Left renal pelvis (tissue), 4 donors: ENCODE measurements at places on chromosomes 1 and 21. TPM values are rescaled to one million over a fixed set of nuclear protein-coding genes. Genes with fewer than 3 reads are reported as not detected.

DNA sequence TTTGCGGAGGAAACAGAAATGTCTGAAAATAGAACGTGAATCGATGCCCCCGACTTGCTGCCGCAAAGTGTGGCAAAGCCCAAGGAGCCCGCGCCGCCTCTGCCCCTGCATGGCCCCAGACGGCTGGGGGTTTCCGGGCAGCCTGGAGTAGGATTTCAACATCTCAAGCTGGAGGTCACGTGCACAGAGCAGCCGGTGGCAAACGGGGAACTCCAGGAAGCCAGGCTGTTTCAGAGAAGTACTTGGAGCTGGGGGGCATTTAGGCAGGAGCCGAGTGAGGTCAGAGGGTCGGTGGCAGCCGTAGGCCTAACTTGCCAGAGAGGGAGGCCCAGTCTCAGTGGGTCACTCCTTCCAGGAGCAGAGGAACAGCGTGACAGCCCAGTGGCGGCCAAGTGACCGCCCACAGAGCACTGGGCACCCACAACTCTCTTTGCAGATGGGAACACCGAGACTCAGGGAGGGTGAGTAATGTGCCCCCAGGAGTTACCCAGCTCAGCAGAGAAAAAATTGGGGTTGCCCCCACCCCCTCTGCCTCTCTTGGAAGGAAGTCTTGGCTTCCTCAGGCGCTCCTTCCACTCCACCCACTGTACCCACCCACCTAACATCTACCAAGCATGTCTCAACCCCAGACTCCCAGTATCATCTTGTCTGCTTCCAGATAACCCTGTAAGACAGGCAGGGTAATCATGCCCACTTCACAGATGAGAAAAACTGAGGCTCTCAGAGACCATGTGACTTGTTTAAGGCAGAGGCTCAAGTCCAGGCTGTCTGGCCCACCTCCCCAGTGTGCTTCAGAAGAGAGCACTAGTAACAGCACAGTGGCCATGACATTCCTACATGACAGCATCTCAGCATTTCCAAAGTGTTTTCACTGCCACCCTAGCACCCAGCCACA, 179.4 kb downstream of the HIVEP3 start:
- DNase-seq = peak; percentile 31

GRCh38 chr1:226688808-226689207, 50.3 kb downstream of the ITPKB start:
- DNase-seq = no peak

- no peak for DNase-seq
These were observed 7.0 kb downstream of the HFM1 start for GRCh38 chr1:91397605-91398004.

- DNase-seq = no peak
These were observed 691 bp upstream of the GBP5 start for GRCh38 chr1:89273324-89273778.

GRCh38 chr1:158118713-158119402, 61.8 kb upstream of the CD1D start:
- no peak for DNase-seq

GRCh38 chr21:46184625-46185555, 631 bp upstream of the SPATC1L start:
- peak; percentile 74 for DNase-seq

GRCh38 chr1:205229916-205230700, 2.4 kb downstream of the TMCC2 start:
- DNase-seq = no peak

GRCh38 chr21:37742115-37742514, 174.1 kb downstream of the KCNJ6 start:
- no peak for DNase-seq

DNA sequence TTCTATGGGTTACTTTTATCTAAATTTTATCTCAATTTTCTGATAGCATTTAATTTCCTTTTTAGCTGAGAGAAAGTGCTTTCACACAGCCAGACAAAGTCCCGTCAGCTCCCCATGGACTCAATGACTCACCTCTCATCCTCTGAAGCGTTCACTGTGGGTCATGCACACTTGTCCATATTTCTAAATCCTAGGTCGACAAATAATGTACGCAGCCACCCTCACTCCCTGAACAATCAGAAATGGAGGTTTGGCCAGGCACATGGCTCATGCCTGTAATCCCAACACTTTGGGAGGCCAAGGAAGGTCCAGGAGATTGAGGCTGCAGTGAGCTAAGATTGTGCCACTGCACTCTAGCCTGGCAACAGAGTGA, 42.4 kb upstream of the COA6 start:
- no peak for DNase-seq

DNA sequence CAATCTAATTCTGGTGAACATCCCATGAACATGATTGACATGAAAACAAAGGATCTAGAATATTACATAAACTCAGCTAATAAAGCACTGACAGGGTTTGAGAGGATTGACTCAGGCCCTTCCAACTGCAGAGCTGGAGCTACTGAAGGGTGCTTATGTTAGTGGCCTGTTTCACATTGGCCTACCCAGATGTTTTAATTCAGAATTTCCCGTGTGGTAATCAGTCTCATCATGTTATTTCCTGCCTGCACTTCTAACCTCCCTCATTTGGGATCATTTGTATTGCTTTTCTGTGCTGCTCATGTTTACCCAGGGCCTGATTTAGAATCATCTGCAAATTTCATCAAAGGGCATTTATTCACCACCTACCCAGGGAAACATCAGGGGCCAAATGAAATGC, 270.3 kb downstream of the PLPP3 start:
- no peak for DNase-seq

GRCh38 chr1:23344111-23344986, at the start of gene HNRNPR:
HNRNPR (minus strand) TSS chr1:23344284; CDS start chr1:23341008, 3,276 bp downstream.
- DNase-seq = peak; percentile 99

DNA sequence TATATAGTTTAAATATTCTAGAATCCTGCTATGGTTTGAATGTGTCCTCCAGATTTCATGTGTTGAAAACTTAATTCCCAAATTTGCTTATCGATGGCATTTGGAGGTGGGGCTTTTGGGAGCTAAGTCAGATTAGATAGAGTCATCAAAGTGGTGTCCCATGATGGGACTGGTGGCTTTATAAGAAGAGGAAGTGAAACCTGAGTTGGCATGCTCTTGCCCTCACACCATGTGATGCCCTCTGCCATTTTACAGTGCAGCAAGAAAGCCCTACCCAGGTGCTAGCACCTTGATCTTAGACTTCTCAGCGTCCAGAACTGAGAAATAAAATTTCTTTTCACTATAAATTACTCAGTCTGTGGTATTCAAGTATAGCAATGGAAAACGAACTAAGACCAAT, 111.3 kb downstream of the TGFB2 start:
- no peak for DNase-seq

- no peak for DNase-seq
These were observed 6.6 kb downstream of the SPATA21 start for GRCh38 chr1:16430606-16431005.

GRCh38 chr1:55519937-55520683, 304.9 kb upstream of the USP24 start:
- no peak for DNase-seq

GRCh38 chr1:24878775-24879742, 51.0 kb downstream of the RUNX3 start:
- no peak for DNase-seq

- DNase-seq = no peak
These were observed 16.4 kb downstream of the TP73 start for GRCh38 chr1:3668585-3669300.

GRCh38 chr1:181319907-181320306, 163.4 kb upstream of the CACNA1E start:
- no peak for DNase-seq

- DNase-seq = no peak
These were observed 123.8 kb upstream of the PRDX6 start for GRCh38 chr1:173353350-173353749.

GRCh38 chr21:38619480-38619879, 121.2 kb upstream of the ERG start:
- DNase-seq = no peak

DNA sequence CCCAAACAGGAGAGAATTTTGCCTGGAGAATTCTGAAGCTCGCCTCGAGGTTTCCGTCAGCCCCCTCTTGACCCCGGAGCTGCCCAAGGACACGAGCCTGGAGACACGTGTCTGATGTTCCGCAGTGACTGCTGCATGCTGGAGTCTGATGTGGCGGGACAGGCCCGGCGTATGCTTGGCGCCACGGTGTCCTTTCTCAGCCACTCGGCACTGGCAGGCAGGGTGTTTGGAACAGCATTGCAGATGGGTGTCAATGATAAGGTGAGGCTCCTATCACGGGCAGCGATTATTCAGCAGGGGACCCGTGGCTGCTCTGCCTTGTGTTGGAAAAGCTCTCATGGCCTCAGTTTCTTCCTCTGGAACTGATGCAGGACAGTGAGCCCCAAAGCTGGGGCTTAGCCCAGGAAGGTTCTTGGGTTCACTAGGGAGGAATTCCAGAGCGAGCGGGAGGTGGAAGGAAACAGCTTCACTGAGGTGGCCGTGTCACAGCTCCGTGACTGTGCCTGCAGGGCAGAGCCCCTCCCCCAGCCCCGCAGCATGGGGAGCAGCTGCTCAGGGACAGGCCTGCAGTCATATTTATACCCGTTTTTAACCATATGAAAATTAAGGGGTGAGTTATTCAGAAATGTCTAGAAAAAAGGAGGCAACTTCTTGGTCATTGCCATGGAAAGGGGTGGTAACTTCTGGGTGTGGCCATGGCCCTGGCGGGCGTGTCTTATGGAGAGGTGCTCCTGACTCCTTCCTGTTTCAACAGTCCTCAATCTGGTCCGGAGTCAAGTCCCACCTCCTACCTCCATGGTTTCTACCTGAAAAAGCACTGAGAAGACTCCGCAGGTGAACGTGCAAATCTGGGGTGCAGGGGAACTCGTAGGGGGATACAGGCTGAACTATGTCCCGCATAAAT, 123.4 kb downstream of the SIK1 start:
- no peak for DNase-seq

DNA sequence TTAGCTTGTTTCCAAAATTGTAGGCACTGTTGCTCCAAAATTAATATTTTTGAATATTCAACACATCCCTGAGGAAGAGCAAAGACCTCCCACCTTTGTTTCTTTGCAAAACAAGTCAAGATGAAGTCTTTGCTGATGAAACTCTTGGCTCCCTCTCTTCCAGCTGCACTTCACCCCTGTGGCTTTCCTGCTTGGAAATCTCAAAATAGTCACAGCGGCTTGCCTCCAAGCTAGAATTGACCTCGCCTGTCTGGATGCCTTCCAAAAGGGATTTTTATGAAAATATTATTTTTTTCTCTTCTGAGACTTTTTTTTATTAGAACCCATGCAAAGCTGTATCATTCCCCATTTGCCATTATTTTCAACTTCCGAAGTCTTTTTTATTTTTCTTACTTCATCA, 71.1 kb upstream of the MROH9 start:
- DNase-seq = no peak

DNA sequence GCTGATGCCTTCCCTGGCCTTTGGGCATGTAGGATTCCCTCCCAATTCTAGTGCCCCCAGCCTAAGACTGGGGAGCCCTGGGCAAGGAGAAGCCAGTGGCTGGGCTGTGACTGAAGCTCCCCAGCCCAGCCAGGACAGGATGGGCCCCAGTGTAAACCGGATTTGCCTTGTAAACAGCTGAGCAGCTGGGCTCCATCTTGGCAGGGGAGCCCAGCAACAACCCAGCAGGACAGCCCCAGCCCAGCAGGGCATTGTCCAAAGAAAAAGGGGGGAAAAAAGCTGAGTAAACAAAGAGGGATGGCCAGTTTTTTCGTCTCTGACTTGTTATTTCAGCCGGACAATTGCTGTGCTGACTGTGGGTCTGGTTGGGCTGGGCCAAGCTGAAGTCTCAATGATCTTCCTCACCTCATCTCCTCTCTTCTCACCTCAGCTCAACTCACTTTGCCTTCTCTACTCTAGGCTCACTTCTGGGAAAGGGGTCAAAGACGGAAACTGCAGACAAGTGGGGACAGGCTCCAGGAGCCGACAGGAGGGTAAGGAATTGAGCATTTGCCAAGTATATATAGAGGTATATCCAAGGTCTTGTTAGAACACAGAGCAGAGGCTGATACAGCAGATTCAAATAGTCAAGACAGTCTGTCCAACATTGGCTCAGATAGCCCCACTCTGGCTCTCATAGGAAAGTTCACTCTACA, 97.7 kb downstream of the TMEM53 start:
- peak; percentile 22 for DNase-seq

- no peak for DNase-seq
These were observed 19.5 kb upstream of the KRTAP11-1 start for GRCh38 chr21:30900881-30901280.

GRCh38 chr1:182580736-182581135, 8.3 kb downstream of the RNASEL start:
- no peak for DNase-seq

GRCh38 chr1:55506740-55507577, 291.8 kb upstream of the USP24 start:
- DNase-seq = no peak

DNA sequence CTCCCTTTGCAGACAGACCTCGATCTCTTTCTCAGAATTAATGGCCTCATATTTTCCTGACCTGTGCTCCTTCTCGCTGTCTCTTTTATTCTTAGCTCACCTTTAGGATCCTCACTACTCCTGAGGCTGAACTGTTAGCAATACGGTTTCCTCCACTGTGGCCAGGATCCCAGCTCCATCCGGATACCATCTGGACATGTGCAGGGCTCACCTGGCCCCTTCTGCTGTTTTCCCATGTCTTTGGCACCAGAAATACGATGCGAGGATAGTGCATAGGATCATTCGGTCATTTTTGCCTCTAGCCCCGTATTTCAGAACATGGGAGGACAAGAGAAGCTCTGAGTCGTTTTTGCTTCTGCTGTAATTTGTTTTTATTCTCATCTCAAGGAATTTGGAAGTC, 108.5 kb upstream of the KIF26B start:
- DNase-seq = no peak

- DNase-seq = no peak
These were observed 15.5 kb downstream of the KCNK1 start for GRCh38 chr1:233629305-233629935.

Gene SPRTN
- polyA plus RNA-seq = 15.6 TPM

Gene ERICH3
- 0.52 TPM for polyA plus RNA-seq

Gene KRTAP13-3
- not detected for polyA plus RNA-seq

Gene C1QA
- polyA plus RNA-seq = 16.7 TPM

Gene TNFRSF18
- 0.66 TPM for polyA plus RNA-seq

Gene ELF3
- 97.8 TPM for polyA plus RNA-seq

Gene HNRNPCL2
- not detected for polyA plus RNA-seq

Gene AIDA
- 57.7 TPM for polyA plus RNA-seq

Gene ARHGEF16
- 13.2 TPM for polyA plus RNA-seq

Gene ATP6V1G3
- polyA plus RNA-seq = 4.9 TPM

Gene C1QTNF12
- 4.1 TPM for polyA plus RNA-seq

Gene CRB1
- 3.3 TPM for polyA plus RNA-seq

Gene ADGRL4
- polyA plus RNA-seq = 25.5 TPM

Gene PGD
- 182 TPM for polyA plus RNA-seq

Gene CNIH3
- 10.3 TPM for polyA plus RNA-seq

Gene CRNN
- not detected for polyA plus RNA-seq
